ENCODE measurements at places on chromosomes 12 and 14.

- DNase-seq = no peak
These were observed 25.7 kb downstream of the CNOT2 start for GRCh38 chr12:70268972-70269371.

GRCh38 chr12:122123761-122124145, 45.2 kb downstream of the MLXIP start:
- no peak for DNase-seq

DNA sequence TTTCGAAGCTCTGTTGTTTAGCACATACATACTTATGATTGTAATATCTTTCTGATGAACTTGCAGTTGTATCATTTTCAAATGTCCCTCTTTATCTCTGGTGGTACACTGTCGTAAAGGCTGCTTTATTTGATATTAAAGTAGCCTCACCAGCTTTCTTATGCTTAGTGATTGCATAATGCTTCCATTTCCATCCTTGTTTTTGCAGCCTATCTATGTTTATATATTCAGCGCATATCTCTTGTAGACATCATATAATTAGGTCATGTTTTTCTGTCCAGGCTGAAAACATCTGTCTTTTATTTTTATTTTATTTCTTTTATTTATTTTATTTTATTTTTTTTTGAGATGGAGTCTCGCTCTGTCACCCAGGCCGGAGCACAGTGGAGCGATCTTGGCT, 34.6 kb downstream of the ACAD10 start:
- DNase-seq = no peak

- peak; percentile 25 for DNase-seq
These were observed 44.8 kb downstream of the FBXW8 start for GRCh38 chr12:116955382-116956021.

DNA sequence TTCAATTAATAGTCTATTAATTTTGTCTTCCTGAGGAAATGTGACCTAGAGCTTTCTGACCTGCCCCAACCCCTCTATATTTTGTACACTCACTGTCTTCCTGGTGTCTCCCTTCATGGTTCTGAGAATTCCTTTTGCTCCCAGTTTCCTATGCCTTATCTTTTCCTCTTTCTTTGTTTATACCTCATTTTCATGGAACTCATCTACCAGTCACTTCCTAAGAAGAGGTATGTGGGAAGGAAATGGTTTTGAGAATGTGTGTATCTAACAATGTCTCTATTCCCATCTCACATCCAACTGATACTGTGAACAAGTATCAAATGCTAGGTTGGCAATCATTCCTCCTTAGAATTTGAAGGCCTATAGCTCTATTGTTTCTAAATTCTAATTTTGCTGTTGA, 245.1 kb upstream of the EGLN3 start:
- no peak for DNase-seq

DNA sequence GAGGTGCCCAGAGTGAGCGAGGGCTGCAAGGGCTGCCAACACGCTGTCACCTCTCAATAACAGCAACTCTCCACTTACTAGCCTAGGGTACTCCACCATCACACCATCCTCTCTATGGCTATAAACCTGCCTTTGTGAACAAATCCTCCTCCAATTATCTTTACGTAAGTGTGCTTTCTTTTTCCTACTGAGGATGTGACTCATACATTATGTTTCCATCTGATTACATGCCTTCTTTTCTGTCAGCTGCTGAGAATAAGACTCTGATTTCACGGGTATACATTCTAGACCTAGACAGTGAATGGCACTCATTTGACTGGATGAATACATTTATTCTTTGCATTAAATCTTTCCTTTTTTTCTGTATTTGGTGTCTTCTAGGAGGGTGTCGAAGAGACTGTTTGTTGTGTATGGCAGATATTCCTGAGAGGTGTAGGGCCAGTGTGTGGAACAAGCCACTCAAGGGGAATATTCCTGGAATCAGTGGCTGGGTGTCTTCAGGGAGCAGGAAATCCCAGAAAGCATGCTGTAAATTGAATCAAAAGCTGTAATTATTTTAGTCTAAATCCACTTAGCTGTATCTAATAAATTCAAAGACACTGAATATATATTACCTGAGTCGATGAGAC, 327.3 kb upstream of the TMTC1 start:
- DNase-seq = no peak

GRCh38 chr12:110102255-110102654, 21.9 kb upstream of the IFT81 start:
- peak; percentile 71 for DNase-seq

DNA sequence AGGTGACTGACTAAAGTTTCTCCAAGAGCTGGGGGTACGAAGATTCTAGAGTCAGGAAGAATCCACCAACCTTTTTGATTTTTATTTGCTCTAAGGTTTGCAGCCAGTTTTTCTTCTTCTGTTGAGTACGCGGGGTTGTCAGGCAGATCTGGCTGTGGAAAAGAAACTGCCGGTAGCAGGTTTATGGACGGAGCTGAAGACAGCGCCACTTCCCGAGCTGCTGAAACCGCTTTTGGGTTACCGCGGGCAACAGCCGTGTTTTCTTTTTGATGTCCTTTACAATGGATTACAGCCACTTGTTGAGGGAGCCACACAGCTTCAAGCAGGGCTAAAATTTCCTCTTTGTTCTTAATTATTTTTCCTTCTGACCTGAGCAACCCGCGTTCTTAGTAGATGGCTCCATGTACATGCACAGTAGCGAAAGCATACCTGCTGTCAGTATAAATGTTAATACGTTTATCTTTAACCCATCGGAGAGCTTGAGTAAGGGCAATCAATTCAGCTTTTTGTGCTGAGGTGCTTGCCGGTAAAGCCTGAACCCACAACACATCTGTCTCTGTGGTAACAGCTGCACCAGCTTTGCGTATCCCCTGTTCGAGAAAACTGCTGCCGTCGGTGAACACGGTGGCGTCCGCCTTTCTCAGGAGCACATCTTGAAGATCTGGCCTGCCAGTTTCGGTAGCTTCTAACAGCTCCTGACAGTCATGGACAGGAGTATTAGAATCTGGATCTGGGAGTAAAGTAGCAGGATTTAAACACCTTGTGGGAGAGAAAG, 674.3 kb downstream of the TMEM121 start:
- no peak for DNase-seq

GRCh38 chr12:108649126-108649525, 15.4 kb upstream of the SELPLG start:
- no peak for DNase-seq
